ENCODE measurements at places on chromosomes 1 and 21. TPM values are rescaled to one million over a fixed set of nuclear protein-coding genes. Genes with fewer than 3 reads are reported as not detected.

Gene MTMR11
- total RNA-seq, result 2.8 TPM

Gene TSPAN1
- not detected for total RNA-seq

Gene CFAP107
- total RNA-seq, result not detected

Gene NLRP3
- 2.5 TPM for total RNA-seq

Gene TTC22
- total RNA-seq, result 10.6 TPM

Gene USP16
- 39.9 TPM for total RNA-seq

Gene XCL1
- total RNA-seq, result not detected

Gene PLA2G4A
- total RNA-seq, result not detected

DNA sequence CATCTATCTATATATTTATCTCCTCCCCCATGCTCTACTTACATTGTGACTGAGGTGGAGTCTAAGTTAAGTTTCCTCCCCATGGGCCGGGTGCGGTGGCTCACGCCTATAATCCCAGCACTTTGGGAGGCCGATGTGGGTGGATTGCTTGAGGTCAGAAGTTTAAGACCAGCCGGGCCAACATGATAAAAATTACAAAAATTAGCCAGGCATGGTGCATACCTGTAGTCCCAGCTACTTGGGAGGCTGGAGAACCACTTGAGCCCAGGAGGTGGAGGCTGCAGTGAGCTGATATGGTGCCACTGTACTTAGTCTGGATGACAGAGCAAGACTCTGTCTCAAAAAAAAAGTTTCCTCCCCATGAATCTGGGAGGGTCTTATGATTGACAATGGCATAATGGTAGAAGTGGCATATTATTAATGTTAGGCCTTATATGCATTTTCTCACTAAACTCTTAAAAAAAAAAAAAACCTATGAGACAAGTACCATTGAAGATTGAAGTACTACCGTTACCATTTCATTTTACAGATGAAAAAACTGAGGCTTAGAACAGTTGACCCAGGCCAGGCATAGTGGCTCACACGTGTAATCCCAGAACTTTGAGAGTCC lies 11.2 kb downstream of the F11R start:
- DNase-seq, result no peak

GRCh38 chr1:234611225-234611846 lies 1.4 kb upstream of the IRF2BP2 start:
- peak; percentile 83 for DNase-seq

GRCh38 chr1:192626366-192627179 lies 9.4 kb upstream of the RGS13 start:
- no peak for DNase-seq

GRCh38 chr1:203148127-203148526 lies 20.6 kb downstream of the ADORA1 start:
- DNase-seq, result no peak

- DNase-seq, result no peak
Measured at GRCh38 chr1:119873135-119874015, 22.9 kb downstream of the ADAM30 start.

DNA sequence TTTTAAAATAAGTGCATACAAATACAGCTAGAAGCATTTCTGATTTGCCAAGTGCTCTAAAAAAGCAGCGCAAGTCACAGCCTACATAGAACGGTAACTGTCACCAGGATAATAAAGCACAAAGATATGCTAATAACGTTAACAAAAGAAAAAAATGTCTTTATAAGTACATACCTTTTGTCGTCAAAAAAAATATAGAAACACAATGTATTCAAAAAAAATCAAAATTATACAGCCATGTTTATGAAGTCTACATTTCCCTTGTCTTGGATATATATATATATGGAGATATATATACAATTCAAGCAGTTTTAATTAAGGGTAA lies 3.2 kb downstream of the IRF2BP2 start:
- no peak for DNase-seq

- DNase-seq, result no peak
Measured at GRCh38 chr1:30273021-30273325, 450.4 kb downstream of the MATN1 start.

- no peak for DNase-seq
Measured at GRCh38 chr1:218397752-218398339, 52.7 kb downstream of the TGFB2 start.

DNA sequence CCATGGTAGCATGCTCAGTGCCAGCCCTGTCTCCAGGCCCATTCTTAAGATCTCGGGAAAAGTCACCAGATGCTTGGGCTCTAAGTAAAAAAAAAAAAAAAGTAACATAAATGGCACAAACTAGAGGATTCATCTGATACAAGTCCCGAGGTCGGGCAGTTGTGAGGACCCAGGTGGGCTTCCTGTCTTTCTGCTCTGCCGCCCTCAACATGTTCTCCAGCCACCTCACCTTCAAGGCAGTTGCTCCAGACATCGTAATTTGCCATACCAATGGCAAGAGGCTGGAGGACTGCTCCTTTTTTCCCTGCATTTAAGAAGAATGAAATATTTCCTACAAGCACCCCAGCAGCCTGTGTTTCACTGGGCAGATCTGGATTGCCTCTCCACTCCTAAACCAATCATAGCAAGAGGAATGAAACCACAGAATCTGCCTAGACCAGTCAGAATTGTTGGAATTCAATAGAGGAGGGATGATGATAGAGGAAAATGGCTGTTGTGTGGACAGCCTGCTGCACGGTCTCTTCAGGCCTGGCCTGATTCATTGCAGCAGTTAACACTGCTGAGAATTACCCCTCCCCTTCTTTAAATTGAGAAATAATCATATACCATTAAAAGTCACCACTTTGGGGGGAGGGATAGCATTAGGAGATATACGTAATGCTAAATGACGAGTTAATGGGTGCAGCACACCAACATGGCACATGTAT lies 5.4 kb downstream of the HMGN2 start:
- DNase-seq, result no peak

DNA sequence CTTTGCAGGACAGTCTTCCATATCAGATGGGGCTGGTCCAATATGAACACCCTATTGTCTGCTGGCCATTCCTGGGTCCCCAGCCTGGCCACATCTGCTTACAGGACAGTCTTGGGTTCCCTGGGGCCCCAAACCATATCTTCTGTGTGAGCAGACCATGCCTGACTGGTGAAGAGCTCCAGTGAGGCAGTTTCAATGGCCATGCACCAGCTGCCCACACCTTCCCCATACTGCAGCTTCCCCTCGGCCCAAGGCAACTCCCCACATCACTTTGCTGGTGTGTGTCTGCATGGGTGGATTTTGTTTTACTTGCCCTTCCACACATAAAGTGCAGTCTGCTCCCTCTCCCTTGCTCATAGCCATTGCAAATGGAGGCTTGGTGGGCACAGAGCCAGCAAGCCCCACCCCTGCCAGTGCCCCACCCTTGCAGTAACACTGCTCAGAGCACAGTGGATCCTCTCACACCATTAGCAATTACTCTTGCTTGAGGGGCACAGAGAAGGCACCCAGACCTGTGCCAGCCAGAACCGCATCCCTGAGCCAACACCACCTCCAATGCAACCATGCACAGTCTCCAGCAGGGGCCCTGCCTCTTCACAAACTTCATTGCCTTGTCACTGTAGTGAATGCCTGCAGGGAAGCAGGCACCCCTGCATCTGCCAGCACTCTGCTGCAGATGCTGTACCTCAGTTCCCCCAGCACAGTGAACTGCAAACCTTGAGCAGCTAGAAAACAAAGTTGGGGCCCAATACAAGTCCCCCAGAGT lies 474.5 kb upstream of the BEND5 start:
- DNase-seq, result no peak

- DNase-seq, result no peak
Measured at GRCh38 chr1:13623021-13623637, 39.5 kb downstream of the PDPN start.

DNA sequence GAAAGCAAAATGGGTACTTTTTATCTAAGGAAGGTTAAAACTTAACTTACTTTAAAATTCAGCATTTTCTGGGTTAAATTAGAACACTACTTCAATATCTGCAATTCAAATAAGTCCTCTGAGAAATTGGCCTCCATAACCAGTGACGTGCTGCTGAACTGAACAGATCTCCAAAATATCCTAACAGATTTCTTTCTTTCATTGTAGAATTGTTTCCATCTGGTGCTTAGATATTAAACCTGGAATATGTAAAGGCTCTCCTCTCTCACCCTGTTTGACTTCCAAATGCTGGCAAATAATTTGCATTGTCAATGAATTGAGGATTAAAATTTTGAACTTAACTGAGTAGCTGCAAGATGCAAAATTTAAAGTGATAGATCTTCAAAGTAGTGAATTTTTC lies 316.9 kb upstream of the CXADR start:
- no peak for DNase-seq

- DNase-seq, result no peak
Measured at GRCh38 chr1:83676106-83676505, 322.8 kb downstream of the TTLL7 start.
